ENCODE measurements at places on chromosomes 6 and 20.

DNA sequence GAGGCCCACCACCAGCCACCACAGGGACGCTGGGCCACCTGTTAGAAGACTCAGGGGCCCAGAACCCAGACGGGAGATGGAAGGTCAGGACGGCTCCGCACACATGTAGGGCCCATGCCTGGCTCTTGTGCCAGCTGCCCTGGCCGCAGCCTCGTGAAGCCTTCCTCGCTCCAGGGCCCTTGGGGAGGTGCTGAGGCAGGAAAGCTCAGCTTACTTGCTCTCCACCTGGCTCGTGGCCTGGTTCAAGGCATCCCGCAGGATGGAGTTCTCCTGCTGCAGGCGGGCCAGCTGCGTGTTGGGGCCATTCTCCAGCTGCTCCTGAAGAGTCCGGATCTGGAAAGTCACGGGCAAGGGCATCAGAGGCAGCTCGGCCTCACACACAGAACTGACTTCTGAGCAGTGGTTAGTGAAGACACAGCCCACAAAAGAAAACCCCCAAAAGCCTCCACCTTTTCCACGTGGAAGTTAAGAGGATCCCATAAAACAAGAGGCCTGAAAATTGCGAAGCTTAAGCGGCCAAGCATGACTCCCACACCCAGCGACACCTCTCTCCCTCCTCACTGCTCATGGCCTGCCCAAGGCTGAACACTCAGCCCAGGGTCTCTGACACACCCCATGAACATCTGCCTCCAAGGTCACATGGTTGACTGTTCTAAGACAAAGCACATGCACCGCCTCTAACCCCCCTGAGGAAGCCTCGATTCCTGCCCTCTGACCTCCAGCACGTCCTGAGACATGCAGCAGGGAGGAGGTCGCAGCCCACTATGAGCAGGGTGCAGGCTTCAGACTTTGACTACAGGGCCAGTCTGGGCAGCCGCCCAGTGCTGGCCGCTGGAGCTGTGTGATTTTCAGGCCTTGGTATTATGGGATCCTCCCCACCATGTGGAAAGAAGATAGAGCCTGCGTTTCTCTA lies 46.5 kb downstream of the RRBP1 start:
- DNase-seq = no peak

DNA sequence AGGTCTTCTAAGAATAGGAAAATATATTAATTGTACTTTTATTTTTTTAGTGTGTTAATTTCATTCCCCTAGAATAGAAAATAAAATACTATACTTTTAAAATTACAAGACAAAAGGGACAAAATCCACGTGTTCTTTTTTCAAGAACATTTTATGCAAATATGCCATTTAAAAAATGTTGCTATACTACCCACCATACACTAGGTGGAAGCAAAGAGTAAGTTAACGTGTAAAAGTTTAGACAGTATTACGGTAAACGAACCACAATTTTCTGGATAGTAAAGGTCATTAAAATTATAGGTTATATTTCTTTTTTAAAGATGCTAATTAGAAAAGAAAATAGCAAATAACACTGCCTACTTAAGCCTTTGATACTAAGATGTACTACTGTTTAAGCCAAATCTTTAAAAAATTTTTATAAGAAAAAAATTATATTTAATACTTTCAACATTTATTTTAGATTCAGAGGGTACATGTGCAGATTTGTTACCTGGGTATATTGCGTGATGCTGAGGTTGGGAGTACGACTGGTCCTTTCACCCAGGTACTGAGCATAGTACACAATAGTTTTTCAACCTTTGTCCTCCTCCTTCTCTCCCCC lies 287.6 kb downstream of the PHF3 start:
- peak; percentile 47 for DNase-seq

GRCh38 chr6:43467752-43468151 lies 9.6 kb upstream of the TJAP1 start:
- no peak for DNase-seq

GRCh38 chr6:46637145-46637544 lies 15.5 kb downstream of the CYP39A1 start:
- no peak for DNase-seq

DNA sequence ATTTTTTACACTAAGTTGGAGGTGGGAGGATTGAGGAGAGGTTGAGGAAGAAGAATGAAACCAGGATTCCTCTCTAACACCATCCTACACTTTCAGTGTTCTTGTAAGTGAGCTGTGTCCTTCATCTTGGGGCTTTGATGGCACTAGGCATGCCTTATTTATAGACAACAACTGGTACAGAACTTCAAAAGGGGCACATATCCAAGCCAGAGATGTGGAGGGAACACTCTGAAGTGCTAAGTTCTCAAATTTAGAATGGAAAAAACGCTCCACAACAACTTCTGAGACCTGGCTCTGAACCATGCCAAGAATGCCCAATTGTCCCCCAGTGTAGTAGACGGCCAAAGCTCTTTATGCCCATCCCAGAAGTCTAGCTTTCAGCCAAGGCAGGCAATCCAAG lies 16.2 kb upstream of the PKHD1 start:
- no peak for DNase-seq

GRCh38 chr6:169051371-169051770 lies 202.3 kb downstream of the THBS2 start:
- DNase-seq = no peak

DNA sequence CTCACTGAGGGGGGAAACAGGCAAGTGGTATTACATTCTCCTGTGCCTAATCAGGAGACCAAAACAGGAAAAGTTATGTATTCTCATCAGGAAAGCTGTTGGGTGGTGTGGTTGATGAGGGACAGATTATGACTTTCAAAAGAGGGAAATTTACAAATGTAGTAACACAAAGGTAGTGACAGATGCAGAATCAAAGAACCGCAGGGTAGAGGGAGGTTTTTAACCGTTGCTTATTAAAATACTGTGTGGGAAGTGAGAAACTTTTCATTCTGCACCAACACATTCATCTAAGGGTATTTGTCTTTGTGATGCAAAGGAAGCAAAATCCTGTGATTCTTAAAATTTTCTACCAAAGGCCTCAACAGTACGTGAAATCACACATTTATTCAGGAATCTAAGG lies 288.2 kb upstream of the MAN1A1 start:
- no peak for DNase-seq

DNA sequence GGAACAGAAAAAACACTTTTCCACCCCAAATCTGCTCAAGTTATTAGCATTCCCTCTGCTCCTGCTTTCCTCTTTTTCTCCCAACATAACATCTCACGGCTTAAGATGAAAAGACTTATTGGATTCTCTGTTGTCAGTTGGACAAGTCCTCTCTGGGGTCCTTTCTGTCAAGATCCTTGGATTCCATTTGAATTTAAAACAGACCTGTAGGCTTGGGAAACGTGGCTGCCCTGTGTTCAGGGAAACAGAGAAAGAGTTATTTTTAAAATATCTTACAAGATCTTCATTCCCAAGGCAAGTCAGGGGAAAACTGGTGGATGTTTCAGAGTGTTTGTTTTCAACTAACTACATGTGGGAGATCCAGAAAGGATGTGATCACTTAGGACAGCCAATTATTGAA lies 322.9 kb downstream of the SAMD5 start:
- DNase-seq = no peak

- DNase-seq = no peak
Observed at GRCh38 chr6:56230976-56231566, 16.3 kb downstream of the COL21A1 start.

DNA sequence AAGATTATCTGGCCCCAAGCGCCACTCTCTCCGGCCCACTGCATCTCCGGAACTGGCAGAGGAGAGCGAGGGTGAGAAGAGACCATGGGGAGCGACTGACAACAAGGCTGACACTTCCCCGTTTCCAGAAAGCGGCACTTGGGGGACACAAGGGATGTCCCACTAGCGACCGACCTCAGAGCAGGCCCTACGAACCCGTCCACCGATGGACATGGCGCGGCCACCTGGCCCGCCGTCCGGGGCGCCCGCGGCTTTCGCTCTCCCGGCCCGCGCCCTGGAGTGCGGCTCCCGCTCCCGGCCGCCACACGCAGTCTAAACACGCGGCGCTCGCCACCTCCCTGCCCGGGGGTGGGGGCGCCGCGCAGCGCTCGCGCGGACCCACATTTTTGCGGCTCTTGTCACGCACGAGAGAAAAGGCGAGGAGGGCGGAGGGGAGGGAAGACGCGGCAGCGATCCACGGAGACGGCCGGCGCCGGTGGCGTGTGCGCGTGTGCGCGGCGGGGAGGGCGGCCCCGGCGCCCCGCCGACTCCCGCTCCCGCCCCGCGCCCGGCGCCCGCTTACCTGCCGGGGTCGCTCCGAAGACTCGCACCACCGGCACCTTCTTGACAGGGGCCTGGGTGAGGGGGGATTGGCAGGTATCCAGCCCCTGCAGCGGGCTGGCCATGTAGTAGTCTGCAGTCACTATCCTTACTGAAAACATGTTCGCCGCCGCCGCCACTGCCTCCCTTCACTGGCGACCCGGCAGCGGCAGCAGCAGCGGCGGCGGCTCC lies 645 bp downstream of the REV3L start:
- peak; percentile 33 for DNase-seq

GRCh38 chr20:20896606-20897005 lies 184.2 kb upstream of the RALGAPA2 start:
- no peak for DNase-seq

DNA sequence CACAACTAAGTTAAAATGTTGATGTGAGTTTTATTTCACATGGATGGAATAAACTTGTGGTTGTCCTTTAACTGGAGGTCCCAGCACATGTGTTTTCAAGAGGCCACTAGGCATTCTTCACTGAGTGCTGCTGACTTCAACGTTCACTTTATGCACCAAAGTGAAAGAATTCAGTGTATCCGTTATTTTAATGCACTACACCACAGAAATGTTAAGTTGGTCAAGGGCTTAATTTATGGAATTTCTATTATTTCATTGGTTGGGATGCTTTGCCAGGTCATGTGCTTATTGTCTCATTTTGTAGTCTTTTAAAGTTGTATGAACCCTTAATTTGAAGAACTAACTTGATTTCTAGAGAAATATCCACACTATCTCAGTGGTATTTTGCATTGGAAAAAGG lies 106.4 kb downstream of the PPP1R14C start:
- DNase-seq = no peak

DNA sequence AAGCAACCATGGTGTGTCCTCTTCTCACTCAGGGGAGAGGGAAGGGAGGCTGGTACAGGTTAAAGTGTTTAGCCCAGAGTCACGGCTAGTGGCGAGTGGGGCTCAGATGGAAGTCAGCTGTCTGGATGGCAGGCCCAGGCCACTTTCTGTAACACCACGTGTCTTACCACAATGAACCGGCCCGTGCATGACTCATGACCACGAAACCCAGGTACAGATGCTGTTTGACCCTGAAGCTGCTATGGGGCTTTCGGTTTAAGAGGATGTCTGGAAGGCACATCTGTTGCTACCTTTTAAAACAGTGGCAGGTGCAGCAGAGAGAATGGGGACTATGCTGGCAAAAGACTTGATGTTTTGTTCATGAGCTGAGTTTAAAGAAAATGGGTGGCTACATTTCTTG lies 36.5 kb upstream of the MPC1 start:
- no peak for DNase-seq
